ENCODE measurements at places on chromosomes 2 and 18.
A peak's percentile ranks its signal among the peaks of the same experiment; 100 is the strongest.

DNA sequence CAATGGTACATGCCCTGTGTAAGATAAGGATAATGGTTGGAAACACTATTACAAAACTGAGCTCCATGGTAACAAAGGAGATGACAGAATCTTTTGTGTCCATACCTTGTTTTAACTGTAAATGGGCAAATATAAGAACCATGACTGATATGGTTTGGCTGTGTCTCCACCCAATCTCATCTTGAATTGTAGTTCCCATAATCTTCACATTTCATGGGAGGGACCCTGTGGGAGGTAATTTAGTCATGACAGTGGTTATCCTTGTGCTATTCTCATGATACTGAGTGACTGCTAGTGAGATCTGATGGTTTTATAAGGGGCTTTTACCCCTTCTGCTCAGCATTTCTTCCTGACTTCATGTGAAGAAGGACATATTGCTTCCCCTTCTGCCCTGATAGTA lies 211.7 kb upstream of the RGPD4 start:
- DNase-seq, result no peak

DNA sequence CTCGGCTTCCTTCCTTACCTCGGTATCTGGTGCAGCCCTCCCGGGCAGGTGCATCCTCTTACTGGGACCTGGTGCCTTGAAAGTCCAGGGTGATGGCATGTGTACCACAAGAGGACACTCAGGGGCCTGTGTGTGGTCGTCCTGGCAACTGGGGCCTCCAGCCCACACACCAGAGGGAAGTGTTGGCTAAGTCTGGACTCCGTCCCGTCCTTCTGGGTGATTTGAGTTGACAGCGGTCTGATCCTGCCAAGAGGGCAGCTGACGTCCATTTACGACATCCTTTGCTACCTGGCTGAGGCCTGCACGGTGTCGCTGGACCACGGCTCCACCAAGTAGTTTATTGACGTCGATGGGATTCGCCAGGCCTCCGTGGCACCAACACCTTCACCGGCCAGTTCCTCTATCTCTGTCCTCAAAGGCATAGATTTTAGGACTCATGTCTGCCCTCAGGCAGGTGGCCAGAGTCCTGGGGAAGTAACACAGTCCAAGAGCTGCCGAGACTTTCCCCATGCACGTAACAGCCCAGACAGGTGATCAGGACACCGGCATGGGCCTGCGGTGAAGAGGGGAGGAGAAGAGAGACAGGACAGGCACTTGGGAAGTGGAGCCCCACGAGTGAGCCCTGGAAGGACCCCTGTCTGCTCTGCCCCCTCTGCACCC lies 186.0 kb upstream of the HDAC4 start:
- no peak for DNase-seq

DNA sequence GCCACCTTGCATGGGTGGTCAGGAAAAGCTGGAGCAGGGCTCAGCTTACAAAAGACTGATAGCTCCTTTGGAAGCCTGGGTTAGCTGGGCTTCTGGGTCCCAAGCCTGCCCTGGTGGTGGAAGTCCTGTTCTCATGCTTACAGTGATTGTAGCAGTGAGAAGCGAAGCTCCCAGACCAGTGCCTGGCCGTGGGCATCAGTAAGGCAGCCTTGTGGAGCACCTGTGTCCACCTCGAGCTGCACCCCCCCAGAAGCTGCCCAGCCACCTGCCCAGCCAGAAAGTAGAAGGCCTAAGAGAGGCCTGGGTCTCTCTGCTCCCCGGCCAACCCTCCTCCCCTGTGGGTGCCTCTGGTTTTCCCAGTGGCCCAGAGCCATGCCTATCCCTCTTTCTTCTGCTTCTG lies 10.5 kb downstream of the GLI2 start:
- DNase-seq, result no peak

- DNase-seq, result no peak
Measured at GRCh38 chr2:25105336-25106085, 62.9 kb downstream of the POMC start.

DNA sequence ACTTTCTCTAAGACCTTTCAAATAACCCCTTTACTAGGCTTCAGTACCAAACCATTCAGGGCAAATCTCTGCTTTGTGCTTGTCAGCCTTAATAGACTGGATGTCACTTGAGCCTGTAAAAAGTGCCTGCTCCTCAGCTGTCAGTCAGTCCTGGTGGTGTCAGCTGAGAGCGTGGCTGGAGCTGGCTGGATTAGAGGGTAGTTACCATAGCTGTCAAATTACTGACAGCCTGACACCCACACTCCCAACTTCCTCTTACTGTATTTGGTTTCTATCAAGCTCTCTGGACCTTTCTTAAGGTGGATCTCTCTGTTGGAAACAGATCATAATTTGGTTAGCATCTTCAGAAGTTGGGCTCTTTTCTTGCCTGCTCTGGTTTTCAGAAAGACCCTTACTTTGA lies 371.4 kb upstream of the ATP5MC3 start:
- DNase-seq, result no peak

GRCh38 chr2:117771969-117772630 lies 42.4 kb upstream of the DDX18 start:
- DNase-seq, result no peak

DNA sequence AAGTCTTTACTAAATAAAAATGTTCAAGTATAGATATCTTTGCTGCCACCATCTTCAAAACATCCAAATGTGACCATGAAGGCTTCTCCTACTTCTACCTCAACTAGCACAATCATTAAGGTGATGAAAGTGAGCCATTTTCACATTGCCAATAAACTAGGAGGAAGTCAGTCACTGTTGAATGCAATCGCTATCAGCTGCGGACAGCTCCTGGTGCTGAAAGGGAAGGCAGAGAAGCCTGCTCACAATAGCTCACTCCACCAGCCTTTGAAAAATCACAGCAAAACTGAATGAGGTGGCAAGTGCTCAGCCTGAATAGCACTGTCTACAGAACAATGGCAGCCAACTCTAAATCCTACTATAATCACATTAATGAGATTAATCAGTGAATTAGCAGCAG lies 2.2 kb downstream of the MYT1L start:
- DNase-seq, result no peak

GRCh38 chr2:8761529-8762164 lies 75.8 kb downstream of the KIDINS220 start:
- DNase-seq, result no peak

DNA sequence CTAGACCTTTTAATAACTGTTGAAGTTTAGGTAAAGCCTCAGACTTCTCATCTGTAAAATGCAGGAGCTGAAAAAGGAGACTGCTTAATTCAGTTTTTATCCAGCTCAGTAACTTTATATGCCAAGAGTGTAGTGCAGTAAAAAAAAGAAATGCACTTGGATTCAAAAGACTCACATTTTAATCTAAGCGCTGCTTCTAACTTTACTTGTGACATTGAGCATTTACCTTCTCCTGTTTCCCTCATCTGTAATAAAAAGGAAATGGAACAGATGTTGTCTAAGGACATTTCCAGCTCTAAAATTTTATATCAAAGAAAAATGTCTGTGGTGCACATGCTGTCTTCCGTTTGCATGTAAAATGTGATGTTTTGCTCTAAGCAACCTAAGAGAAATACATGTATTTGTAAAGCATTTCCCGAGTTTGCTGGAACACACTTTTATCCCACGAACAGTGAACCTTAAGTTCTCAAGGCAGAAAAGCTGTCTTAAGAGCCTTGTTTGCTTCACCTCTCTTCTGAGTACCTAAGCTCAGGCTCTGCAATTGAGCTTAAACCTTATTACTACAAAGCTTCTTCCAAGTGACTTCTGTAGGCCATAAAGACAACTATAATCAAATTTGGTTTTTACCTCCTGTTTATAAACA lies 24.2 kb upstream of the TANK start:
- DNase-seq, result no peak

- peak; percentile 38 for DNase-seq
Measured at GRCh38 chr2:151862700-151863099, 34.5 kb upstream of the ARL5A start.

- no peak for DNase-seq
Measured at GRCh38 chr2:9655441-9656269, 24.9 kb upstream of the YWHAQ start.

- no peak for DNase-seq
Measured at GRCh38 chr2:203071148-203071547, 56.5 kb downstream of the NBEAL1 start.

- no peak for DNase-seq
Measured at GRCh38 chr2:219507581-219508443, 6.5 kb upstream of the ASIC4 start.

GRCh38 chr18:60096428-60096827 lies 196.6 kb downstream of the PMAIP1 start:
- no peak for DNase-seq

GRCh38 chr18:72999971-73000607 lies 132.3 kb upstream of the NETO1 start:
- no peak for DNase-seq

DNA sequence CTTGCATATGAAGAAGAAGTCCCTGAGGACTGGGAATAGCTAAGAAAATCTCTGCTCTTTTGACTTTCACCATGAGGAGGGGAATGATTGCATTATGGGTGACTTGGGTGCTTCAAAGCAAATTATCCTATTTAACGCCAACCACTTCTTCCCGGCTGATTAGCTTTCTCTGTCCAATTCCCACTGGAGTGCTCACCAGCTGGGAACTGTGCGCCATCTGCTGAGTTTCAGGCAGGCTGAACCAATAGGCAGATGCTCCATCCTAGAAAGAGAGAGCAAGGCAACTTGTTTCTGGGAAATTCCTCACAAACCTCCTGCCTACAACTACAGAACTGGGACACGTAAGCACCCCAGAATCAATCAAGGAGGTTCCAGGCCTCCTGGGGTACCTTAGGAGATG lies 49.4 kb downstream of the POLE4 start:
- DNase-seq, result peak; percentile 20

DNA sequence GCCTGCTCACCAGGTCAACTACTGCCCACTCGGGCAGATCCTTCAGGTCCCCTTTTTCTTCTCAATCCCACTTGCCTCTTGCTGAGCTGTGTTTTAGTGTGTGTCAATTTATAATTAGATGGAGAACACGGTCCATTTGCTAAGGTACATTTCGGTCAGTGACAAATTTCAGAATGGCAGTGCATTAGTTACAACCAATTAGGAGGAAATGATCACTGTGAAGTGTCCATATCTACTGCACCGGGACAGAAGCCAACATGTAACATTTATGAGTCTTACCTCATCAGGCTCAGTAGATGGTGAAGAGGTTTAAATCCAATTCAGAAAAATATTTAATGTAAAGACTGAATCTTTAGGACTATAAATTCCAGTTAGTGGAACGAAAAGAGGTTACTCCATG lies 47.7 kb downstream of the CMPK2 start:
- no peak for DNase-seq

GRCh38 chr2:109694190-109694589 lies 80.0 kb downstream of the SOWAHC start:
- no peak for DNase-seq

DNA sequence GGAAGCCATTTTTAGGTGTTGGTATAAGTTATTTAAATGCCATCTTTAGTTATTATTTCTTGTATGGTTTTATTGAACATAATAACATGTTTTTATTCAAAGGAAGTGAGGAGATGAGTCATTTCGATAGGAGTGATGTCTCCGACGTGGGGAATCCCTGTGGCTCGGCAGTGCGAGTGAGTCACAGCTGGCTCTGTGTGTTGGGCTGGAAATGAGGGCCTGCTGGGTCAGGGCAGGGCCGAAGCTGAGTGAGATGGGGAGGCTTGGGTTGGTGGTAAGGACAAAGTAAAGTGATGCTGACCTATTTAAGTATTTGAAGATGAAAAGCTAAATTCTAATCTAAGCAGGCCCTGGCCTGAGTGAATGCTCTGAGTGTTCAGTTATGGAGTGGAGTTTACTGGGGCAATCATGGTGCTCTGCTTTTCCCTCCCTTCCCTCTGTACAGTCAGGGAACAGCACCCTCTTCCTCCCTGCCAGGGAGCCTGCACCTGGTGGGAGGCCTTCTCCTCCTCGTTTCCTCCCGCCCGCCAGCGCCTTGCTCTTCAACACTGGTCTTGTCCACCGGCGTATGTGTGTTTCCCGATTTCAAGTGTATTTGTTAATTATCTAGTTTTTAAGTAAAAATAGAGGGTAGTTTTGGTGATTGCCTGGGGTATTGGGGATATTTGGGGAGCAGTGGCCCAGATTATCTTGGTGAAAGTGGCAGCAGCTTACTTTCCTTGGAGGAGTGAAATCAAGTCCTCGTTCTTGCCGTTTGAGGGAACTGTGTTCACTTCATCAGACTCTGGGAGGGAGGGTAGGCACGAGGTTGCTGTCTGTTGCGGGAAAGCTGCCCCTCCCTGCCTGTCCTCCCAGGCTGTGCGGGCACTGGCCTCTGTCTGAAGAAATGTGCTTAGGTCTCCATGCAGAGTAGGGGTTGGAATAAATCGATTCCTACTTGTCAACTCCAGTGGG lies 157.0 kb downstream of the LDLRAD4 start:
- DNase-seq, result no peak

DNA sequence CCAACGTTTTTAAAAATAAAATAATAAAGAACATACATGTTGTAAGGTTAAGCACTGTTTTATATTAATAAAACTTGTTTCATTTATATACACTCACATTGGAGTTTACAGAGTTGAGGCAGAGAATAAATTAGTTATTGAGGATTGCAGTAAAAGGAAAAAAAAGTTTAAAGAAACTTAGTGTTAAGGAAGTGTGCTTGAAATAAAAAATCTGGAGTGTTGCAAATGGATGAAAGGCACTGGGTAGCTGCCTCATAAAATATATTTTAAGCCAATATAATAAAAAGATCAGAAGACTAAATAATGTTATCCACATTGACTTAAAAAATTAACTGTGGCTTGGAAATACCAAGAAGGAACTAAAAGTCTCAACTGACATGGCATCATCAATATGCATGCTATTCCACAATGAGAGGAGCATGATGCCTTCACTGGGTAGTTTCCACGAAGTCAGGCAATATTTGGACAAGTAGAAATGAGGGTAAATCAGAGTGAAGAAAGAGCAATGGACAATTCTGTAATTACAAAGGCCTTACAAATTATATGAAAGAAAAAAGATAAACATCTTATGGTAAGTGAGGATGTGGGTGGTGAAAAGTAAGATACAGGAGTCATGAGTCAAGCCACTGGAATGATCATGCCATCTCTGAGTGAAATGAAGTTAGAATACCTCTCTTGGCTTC lies 2.5 kb downstream of the GALNT3 start:
- no peak for DNase-seq

DNA sequence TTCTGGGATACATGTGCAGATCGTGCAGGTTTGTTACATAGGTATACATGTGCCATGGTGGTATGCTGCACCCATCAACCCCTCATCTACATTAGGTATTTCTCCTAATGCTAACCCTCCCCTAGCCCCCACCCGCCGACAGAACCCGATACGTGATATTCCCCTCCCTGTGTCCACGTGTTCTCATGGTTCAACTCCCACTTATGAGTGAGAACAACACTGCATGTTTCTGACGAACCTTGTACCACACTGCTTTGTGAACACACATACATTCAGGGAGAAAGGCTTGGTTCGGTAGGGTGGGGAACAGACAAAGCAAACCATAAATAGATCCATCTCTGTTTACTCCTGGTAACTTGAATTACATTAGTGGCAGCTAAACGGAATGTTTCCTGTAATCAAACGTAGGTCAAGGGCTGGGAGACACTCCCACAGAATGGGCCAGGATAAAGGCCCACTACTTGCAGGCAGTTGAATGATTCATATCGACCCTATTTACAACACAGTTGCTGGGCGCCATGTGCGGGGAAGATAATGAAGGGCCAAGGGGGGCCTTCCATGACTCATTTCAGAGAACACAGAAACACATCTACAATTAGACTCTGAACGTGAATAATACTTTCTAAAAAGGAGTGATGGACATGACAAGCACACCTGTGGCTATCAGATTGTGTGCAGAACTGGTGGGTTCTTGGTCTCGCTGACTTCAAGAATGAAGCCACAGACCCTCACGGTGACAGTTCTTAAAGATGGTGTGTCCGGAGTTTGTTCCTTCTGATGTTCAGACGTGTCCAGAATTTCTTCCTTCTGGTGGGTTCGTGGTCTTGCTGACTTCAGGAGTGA lies 56.8 kb upstream of the KIDINS220 start:
- no peak for DNase-seq
